ENCODE measurements at places on chromosomes 13 and 19.

DNA sequence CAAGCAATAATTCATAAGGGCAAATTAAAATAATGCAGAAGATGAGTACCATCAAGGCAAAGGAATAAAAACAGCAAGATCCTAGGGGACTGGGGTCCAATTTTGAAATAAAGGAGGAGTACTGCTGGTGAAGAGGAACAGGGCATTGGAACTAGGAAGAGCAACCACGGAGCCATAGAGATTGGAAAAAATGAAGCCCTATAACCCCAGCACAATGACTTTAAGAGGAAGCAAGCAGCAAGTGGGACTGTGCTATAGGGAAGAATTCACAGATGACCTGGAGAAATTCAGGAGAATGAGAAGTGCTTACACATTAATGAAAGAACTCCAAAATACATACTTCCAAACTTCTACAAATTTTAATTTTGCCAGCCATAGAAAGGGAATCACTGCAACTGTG is 44.9 kb upstream of the ITM2B start:
- no peak for DNase-seq

DNA sequence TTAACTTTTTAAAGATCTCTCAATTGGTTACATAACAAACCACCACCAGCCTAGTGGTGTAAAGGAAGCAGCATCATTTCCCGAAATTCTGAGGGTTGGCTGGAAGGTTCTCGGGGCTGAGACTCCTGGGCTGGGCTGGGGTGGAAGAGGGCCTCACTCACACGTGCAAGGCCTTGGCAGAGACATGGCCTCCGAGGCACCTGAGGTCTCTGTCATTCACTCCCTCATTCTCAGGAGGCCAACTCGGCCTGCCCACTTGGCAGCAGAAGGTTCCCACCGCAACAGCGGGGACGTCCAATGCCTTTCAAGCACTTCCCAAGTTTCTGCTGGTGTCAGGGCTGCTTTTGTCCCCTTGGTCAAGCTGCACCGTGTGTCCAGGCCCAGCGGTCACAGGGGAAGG is 18.6 kb upstream of the RASA3 start:
- no peak for DNase-seq

GRCh38 chr13:49533591-49534269 is 38.0 kb downstream of the PHF11 start:
- DNase-seq, result no peak

- DNase-seq, result no peak
Observed at GRCh38 chr13:25990801-25991200, 61.0 kb downstream of the SHISA2 start.

- no peak for DNase-seq
Observed at GRCh38 chr19:29854033-29854432, 42.2 kb downstream of the CCNE1 start.
